ENCODE measurements at places on chromosomes 12 and 14. TPM values are rescaled to one million over a fixed set of nuclear protein-coding genes. Genes with fewer than 3 reads are reported as not detected.

DNA sequence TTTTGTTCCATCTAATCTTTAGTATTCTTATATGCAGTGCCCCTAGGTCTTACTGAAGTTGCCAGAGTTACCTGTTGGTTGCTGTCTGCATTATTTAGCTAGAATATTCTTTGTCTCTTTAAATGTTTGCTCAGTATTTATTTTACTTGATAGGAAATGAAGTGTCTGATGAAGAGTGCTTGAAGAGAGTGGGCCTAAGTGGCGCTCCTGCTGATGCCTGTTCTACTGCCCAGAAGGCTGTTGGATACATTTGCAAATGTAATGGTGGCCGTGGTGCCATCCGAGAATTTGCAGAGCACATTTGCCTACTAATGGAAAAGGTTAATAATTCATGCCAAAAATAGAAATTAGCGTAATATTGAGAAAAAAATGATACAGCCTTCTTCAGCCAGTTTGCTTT, 18.9 kb downstream of the CMAS start:
- no peak for DNase-seq

DNA sequence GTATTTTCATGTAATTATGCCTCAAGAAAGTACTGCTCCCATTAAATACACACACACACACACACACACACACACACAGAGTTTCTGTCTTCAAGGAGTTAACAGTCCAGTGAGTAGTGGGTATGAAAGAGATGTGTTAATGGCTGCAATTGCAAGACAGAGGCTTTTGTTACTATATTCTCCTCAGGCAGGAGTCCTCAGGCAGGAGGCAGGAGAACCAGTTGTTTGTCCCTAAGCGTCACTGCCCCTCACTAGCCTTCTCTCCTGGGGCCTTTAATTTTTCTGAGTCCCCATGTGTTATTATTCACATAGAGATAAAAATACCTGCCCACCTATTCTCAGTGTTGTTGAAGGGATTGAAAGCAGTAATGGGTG, 31.2 kb downstream of the DAD1 start:
- no peak for DNase-seq

DNA sequence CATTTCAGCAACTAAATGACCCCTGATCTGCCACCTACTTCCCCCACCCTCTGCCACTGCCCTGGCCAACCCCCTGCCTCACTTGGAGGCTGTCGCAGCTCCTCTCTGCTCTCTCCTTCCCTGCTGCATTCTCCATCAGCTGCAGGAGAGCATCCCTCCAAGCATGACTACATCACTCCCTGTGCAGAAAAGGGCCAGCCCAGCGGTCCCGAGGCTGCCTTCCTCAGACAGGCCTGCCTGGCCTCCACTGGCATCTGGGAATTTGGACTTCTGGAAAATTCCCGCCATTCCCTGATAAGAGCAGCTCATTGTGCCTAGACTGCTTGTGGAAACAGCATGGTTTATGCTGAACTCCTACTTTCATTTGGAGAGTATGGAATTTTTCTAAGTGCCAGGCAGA, 12.7 kb downstream of the HVCN1 start:
- DNase-seq = no peak

GRCh38 chr12:124853781-124854636, 9.7 kb downstream of the SCARB1 start:
- DNase-seq = no peak

Gene HCAR1
- 0.37 TPM for total RNA-seq

- DNase-seq = no peak
These were observed 51.4 kb downstream of the ERH start for GRCh38 chr14:69346710-69347109.

- no peak for DNase-seq
These were observed 8.5 kb upstream of the TTC8 start for GRCh38 chr14:88815980-88816379.

Gene SH2B3
- total RNA-seq = 29.7 TPM

DNA sequence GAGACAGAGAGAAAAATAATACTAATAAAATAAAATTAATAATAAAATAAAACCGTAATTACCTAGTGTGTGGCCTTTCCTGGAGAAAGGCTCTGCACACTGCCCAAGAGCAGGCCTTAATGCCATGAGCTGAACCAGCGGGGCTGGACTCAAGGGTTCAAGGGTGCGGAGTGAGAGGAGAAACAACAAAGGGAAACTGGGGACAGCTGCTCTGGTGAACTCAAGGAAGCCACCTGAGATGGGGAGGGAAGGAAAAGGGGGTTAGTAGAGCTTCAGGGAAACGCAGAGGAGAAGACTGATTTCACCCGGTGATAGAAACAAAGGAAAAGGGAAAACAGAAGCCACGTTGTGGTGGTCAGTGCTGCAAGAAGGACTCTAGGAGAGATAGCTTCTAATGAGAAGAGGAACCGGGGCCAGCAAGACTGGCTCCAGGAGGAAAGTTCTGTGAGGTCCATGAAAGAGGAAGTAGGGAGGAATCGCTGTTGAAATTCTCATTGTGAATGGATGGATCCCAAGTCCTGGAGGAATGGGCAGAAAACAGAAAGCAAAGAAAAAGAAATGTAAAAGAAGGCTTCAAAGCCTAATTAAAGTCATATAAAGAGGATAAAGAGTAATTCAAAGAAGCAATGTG, 48.3 kb upstream of the BCL2L14 start:
- DNase-seq = no peak

DNA sequence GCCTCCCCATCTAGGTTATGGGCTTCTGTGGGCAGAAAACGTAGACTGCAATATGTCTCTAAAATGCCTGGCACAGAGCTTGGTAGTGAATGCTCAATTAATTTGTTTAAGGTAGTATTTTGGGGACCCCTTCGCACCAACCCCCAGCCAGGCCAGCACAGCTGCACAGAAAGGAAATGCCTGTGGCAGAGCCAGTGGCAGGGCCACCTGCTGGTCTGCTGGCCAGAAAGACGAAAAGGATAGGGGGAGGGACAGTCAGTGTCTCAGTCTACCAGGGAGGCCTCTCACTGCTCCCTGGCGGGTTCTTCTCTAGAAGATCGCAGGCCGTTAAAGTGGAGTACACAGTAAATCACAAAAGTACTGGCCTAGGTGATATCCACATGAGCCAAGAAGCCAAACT, 3.5 kb downstream of the RAB15 start:
- no peak for DNase-seq

All from activated CD4-positive, alpha-beta T cell treated with anti-CD3 and anti-CD28 coated beads, Interleukin-2, amount 10 ng/mL, durations not matched to agents 7 days and 5 days (primary cell).